Fibroblast of villous mesenchyme (primary cell): ENCODE measurements at places on chromosomes 6 and 20.

- DNase-seq: no peak
These were observed 40.0 kb downstream of the COX4I2 start for GRCh38 chr20:31677553-31678260.

DNA sequence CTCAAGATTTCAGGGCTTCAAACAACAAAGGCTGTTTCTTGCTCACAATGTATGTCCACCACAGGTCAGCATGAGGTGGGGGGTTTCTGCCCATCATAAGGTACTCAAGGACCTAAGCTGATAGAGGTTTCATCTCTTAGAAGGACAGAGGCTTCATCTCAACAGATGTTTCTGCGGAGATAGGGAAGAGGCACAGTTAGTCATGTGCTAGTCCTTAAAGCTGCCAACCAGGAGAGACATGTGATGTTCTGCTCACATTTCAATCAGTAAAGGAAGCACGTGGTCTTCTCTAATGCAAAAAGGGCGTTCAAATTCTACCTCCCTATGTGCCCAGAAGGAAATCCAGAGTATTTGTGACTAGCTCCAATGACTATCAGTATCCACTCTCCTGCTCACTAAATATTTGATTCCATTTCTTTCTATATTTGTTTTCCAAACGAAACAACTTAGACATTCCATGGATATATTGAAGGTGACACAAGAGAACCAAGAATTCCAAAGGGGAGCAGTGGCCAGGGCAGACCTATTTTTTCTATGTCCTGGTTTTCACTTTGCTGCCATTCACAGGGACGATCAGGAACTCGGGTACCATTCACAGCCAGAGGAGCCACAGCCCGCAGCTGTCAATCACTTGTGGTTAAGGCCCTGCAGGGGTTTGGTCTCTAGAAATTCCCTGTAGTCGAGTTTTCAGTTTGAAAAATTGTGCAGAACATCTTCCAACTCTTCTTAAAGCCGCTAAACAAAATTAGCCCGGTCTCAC is 173.2 kb upstream of the FOXA2 start:
- DNase-seq: no peak

DNA sequence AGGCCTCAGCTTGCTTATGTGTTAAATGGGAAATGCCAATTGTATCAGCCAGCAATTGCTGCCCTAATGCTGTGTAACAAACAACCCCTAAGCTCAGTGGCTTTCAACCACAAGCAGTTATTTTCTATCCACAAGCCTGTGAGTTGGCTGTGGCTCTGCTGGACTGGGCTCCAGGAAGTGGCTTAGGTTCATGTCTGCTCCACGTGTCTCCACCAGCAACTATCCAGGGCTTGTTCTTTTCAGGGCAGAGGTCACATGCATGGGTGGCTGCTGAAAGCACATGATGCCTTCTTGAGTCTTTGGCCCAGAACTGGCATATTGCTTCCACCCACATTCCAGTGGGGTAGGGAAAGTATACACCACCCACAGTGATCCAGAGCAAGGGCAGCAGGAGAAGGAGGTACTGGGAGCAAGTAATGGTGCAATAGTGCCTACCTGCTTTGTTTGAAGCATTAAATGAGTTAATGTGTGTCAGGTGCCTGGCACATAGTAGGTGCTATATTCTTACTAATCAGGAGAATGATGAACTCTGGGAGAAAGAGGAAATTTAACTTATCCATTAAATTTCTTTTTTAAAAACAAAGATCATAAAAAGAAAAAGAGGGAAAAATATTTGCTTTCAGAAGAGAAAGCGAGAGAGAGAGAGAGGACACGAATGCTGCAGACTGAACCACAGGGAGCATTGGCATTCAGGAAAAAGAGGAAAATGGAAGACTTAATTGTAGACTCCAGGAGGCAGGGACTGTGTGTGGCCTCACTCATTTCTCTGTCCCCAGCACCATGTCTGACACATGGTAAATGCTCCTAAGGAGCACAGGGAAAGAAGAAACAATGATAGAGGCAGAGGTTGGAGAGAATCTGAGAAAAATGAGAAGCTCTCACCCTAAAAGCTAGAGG is 25.2 kb upstream of the RNF24 start:
- peak; percentile 46 for DNase-seq

DNA sequence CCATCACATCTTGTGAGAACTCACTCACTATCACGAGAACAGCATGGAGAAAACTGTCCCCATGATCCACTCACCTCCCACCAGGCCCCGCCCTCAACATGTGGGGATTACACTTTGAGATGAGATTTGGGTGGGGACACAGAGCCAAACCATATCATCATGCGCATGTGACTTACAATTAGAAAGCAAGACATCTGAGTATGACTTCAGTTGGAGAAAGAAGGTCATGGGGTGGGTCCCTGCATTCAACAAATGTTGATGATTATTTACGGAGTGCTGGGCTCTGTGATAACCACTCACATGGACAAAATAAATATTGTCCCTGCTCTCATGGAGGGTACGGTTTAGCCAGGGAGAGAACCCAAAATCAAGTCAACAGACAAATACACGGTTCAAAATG is 37.9 kb downstream of the VSTM2L start:
- no peak for DNase-seq

GRCh38 chr20:13121840-13122515 is 99.1 kb upstream of the ISM1 start:
- DNase-seq: no peak

DNA sequence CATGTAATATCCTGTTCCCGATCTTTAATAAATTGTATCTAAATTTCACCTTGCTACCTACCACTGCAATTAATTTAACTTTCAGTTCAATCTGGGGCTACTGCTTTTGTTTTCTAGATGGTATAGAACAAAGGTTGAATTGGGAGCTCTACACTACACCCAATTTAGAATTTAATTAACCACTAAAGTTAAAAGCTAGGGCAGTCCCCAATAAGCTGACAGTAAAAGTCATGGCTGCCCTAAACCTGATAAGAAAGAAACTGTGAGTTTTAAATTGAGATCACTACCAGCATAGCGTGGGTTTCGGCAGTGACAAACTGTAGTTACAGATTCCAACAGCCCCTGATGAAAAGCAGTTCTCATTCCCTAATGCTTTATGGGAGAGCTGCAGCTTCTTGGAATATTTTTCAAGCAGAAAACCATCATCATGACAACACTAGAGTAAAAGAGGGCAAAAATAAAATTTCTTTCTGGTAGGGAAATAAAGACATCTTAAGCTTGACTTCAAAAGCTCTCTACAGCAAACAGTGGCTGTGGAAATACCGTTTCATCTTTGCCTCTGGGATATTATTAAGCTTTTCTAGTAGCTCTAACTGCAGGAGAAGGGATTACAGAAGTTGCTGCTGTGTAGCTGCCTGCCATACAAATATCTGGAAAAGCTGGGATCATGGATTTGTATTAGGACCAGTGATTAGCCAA is 1372.1 kb downstream of the EPHA7 start:
- DNase-seq: no peak

DNA sequence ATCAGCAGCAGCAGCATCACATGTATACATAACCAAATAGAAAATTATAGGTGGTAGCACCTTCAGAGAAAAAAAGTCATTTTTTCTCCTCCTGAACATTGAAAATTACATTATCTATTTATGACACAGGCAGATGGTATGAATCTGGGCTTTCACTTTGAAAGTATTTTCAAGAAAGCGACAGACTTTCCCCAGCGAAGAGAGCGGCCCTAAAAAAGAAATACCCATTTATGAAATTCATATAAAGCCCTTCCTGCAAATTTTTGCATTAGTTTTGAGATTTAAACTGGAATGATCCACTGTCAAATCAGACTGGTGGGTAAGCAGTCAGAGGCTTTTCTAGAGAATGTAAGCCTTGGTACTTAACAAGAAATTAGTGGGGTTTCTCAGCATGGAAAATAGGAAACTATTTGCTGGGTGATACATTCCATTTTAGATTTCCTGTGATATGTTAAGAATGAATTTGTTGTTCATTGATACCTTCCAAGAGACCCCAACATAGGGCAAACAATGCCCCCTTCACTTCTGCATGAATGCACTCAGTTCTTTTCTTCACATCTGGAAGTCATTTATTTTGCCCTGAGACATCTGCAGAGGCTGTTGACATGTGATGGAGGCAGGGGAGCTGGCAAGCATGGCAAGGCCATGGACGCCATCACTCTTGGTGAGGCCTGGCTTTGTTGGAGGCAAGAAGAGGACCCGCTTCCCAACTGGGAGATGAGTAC is 147.0 kb downstream of the LINC00237 start:
- DNase-seq: no peak

DNA sequence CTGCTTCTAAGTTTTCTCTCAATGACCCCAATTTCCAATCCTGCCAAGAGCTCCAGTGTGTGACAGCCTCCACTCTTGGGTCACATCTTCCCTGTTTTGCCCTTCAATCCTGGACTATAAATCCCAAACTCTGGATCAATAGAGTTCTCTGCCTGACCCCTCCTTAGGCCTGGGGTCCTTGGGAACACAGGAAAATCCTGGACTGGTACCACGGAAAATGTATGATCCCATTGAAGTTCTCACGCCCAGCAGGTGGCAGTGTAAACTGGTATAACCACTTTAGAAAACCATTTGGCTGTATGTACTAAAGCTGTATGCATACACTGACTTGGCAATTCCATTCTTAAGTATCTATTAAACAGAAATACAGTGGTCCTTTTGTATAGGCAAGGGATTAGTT is 98.0 kb downstream of the SNAP25 start:
- DNase-seq: no peak

DNA sequence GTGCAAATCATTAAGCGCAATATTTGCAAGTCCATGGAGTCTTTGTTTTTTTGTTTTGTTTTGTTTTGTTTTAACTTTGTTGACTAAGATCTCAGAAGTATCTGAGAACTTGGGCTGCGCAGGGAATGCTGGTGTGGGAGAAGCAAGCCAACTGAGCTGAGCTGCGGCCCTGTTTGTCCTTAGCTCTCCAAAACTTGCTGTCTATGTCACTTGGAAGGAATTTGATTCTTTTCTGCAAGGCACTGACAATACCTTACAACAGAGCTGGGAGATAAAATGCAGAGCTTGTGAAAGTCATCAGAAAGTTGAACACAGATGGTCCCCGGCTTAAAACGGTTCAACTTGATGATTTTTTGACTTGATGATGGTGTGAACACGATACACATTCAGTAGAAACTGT is 5.4 kb downstream of the SLC22A23 start:
- no peak for DNase-seq

- no peak for DNase-seq
These were observed 90.0 kb downstream of the PRND start for GRCh38 chr20:4811661-4812181.

DNA sequence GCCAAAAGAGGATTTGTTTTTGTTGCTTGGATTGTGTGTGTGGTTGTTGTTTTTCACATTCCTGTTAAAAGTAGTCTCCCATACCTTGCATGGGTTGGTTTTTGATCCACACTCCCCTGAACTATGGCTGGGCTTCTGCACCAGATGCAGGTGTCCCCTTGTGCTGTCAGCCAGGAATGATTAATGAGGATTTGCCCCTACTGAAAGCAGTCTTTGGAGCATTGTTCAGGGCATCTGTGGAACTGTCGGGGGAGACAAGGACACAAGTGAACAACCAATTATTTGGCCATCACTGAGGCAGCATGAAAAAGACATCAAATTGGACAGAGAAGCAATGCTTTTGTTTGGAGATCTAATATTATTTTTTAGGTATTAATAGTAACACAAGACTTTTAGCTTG is 373.2 kb upstream of the MMS22L start:
- no peak for DNase-seq

DNA sequence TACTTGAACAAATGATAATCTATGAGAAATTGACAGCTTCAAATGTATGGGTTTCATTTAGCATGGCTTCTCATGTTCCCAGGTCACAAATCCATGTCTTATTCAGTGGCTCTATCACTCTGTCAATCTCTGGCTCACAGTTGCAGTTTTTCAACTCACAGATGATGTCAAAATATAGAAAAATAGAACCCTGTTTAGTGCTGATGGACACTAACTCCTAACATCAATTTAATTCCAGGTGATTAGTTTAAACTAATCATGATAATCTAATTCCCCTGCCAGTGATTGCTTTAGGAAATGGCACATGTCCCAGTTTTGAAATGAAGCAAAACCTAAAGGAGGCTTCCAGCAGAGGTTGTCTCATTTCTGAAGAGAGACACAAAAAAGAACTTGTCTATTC is 13.0 kb downstream of the KHDC1 start:
- DNase-seq: no peak

GRCh38 chr6:169763881-169764280 is 12.5 kb downstream of the ERMARD start:
- no peak for DNase-seq

DNA sequence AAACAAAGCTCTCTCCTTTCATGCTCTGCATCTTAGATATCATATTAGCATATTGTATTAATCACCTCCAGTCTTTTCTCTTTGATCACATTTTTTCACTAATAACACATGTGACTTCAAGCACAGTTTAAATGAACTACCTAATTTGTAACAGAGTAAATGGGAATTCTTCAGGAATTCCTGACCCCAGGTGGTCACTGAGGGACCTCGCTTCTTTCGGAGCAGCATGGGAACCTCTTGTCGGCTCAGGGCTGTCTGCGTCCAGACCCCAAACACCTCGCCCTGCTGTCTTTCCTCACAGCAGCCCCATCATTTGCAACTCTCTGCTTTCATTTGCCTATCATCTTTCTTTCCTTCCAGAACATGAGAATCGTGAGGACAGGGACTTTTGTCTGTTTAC is 103.5 kb downstream of the DACT2 start:
- no peak for DNase-seq

- DNase-seq: peak; percentile 67
These were observed 42.8 kb upstream of the LOC128125822 start for GRCh38 chr6:63529498-63529897.

DNA sequence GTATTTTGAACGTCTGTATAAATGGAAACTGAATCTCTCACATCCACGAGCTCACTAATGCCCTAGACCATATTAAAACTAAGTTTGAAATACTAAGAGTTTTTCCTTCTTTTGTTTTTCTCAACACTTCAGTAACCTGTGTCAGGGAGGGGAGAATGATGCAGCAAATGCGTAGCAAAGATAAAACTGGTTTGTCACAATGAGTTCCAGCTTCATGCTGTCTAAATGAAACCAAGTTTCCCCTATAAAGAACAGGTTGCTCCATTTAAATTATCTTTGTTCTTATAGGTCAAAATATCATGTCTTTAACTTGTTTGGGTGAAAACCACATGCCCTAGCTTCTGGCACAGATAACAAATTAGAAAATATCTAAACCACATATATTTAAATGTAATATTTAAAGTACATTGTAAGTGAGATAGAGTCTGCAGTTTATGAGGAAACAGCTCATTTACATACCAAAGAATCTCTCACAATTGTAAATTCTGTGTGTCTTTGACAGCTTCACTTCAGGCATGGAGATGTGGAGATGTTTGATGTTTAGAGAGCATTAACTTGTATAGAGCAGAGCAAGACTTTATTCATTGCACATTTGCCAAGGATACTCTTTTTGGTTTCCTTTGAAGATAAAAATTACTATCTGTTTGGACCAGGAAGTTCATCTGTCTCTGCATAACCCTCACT is 7.3 kb downstream of the TRDN start:
- no peak for DNase-seq

GRCh38 chr6:167512696-167513375 is 187.9 kb downstream of the TTLL2 start:
- DNase-seq: no peak

GRCh38 chr6:74705451-74705850 is 500.4 kb downstream of the COL12A1 start:
- no peak for DNase-seq
